ENCODE measurements at places on chromosomes 11 and 22.

GRCh38 chr11:20672575-20672974 lies 3.2 kb downstream of the NELL1 start:
- no peak for DNase-seq

DNA sequence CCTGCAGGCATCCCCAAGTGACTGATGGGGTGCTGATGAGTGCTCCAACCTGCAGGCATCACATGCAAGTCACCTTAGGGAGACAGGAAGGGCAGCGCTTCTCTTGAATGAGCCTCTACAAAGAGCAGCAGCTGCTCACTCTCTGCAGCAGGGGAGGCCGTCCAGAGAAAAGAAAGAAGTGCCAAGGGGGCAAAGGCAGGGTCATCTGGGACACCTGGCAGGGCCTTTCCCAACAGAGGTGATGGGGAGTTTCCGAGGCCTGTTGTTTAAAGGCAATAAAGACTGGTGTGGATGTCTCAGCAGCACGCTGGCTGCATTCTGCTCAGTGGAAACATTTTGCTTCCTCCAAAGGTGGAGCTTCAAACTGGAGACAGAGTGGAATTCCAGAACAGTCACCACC lies 113.7 kb downstream of the ETS1 start:
- no peak for DNase-seq

DNA sequence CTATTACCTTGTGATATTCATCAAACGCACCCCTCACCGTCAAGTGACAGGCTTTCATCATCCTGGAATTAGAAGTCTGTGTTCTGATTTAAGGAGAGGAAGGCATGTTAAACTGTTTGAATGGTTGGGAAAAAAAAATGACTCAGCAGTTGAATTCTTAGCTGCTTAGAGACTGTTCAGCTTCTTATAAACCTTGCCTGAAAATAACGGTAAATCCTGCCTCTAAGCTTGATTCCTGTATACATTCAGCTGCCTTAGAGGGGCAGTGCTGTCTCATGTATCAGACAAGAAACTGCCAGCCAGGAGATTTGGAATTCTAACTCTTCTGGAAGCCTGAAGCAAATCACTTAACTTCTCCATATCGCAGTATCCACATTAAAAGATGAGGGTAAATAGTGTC lies 437.4 kb downstream of the JRKL start:
- peak; percentile 85 for DNase-seq

- no peak for DNase-seq
These were observed 1.6 kb downstream of the SDF2L1 start for GRCh38 chr22:21643533-21644357.

DNA sequence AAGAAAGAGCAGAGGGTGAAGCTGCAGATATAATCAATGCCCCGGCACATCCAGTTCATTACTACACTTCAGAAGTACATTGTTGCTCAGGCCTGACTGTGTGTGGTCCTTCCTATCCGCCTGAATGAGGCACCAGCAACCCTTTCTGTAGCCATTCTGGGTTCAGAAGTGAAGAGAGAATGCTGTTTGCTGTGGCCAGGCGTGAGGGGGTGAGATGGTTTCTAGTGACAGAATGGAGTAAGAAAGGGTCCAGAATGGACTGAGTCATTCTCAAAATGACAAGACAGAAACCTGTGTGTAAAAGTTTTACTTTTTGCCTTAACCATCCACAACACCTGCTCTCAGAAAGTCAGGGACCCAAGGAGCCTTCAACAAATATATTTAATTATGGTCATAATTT lies 334.8 kb downstream of the GUCY1A2 start:
- DNase-seq = no peak

- DNase-seq = no peak
These were observed 588.2 kb downstream of the BRD1 start for GRCh38 chr22:49239264-49240015.

- no peak for DNase-seq
These were observed 760.3 kb upstream of the CCDC179 start for GRCh38 chr11:23620617-23621016.

GRCh38 chr22:45772743-45773142 lies 101.1 kb downstream of the ATXN10 start:
- no peak for DNase-seq

- no peak for DNase-seq
These were observed 17.4 kb upstream of the TMEM121B start for GRCh38 chr22:17138513-17138912.
